RWPE1 (cell line): ENCODE measurements at places on chromosomes 5 and 9.

DNA sequence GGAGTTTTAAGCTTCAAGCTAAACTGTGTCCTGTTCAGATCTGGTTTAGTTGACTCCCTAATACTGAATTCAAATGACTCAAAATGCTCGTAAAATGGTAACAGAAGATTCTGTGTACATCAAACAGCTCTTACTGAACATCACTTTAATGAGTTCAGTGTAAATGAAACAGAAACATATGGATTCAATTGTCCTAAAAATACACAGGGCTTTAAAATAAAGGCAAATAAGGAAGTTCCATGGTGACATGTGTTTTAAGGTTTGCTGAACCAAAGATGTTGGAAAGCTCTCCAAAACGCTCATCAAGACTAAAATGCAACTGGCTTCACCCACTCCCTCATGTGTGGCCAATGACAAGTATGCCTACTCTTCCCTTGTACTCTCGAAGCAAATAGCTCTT lies 340.0 kb upstream of the PIK3R1 start:
- no peak for DNase-seq

DNA sequence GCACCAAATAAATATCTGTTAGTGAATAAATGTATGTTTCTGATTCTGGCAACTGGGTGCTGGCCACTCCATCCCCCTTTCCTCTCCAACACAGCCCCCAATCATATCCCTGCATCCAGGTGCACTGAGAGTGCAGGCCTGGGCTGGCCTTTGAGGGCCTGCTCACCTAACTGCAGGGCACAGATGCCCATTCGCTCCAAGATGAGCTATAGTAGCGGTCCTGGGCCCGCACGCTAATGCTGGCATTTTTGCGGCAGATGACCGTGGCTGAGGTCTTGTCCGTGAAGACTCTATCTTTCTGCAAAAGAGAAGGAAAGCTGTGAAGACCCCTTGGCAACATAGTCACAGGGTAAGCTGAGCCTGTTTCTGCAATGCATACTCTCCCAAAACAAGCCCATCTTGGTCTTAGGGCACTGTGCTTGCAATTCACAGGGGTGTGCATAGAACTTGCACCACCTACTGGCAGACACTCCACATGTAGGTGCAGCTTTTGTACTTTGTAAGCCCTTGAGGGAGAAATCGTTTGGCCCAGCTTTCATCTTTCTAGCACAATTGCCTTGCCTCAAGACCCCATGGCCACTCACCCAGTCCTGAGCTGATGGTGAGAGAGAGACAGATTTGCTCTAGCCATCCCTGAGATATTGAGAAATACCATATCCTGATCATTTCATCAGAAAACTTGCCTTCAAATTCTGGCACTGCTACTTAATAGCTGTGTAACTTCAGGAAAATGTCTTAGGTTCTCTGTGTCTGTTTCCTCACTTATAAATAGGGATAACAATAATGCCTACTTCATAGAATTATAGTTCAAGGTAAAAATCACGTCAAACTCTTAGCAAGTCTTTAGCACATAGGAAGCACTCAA lies 13.5 kb downstream of the IL12B start:
- peak; percentile 64 for DNase-seq

DNA sequence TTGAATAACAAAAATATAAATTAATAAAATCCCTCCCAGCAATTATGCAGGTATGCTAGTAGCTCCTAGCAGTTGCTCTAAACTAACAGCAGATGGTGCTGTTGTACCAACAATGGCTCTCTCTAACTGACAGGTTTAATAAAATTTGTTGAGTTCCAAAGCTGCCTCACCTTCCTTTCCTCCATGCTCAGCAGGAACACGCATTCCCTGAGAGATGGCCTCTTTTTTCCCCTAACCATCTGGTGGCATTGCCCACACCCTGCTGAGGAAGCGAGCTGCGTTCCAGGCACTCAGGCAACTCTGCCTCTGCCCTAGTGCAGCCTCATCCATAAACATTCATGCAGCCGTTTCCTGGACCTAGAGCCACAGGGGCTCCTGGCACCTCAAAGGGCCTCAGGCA lies 106.2 kb downstream of the KLHL3 start:
- DNase-seq, result peak; percentile 83

GRCh38 chr9:104073770-104074133 lies 20.4 kb upstream of the SMC2 start:
- no peak for DNase-seq

- no peak for DNase-seq
These were observed 23.0 kb downstream of the SEMA4D start for GRCh38 chr9:89474939-89475338.

DNA sequence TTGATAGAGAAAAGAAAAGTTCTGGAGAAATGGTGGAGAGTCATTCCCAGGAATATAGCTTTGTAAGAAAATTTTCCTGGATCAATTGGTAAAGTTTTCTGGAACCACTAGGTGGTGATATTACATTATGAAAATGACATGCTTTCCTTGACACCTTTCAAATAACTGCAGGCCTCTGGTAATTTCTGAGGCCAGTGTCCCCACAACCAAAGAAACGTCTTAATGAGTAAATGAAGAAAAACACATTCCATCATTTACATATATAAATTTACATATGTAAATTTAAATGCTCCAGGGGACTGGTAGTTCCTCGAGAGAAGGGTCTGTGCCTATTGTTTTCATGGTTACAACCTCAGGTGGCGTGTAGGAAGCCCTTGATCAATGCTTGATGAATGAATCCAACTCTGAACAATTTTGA lies 17.2 kb upstream of the RGS3 start:
- DNase-seq, result peak; percentile 84

GRCh38 chr5:143826951-143827444 lies 15.0 kb downstream of the HMHB1 start:
- DNase-seq, result peak; percentile 39

- DNase-seq, result no peak
These were observed 12.2 kb upstream of the ISL1 start for GRCh38 chr5:51371052-51371451.

DNA sequence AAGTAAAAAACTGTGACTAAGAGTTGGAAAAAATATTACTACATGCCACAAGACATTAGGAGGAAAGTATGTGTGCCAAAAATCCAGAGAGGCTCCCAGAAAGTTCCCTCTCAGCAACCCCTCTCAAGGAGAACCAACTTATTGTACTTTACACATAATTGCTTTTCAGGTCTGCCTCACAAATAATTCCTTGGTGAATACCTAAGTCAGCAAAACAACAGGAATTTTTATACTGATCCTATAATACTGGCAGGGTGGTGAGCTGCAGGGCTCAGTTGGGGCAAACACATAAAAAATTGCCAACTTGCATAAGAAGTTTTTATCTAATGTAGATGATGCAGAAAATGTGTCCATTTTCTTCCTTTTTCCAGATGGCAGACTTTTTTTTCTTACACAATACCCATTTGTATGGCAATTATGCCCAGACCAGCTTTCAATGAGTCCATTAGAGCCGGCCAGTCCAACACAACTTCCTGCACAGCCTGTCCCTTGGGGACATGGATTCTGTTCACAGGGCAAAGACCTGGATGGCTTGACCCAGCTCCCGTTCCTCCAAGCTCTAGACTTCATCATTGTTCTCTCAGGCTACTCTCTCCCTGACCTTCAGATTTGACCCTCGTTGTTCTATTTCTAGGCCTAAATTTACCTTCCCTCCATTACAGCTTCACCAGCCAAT lies 31.3 kb downstream of the MARCHF3 start:
- DNase-seq, result no peak

DNA sequence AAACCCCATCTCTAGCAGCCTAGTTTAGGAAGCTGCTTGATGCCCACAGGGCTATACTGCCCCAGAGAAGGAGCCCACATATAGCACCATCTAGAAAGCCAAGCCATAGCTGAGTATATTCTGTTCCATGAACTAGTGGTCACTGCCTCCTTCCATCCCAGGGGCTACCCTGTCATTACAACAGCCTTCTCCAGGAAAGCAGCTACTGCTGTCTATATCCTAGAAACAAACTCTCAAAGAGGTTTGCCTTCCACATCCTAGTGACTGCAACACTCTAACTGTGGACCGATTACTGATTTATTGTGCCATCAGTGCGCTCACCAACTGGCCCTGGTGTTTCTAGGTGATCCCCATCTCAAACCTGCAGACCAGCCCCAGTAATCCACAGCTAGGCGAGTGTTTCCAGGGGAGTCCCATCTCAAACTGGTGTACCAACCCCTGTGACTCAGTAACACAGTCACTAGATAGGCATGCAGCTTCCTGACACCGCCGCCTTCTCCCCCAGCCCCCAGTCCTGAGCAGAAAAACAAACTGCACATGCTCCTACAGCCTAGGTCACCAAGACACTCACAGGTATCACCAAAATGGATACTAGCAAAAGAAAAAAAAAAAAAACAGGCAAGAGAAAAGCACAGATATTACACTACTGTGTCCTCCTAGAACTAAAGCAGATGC lies 14.8 kb downstream of the SPTLC1 start:
- peak; percentile 95 for DNase-seq

DNA sequence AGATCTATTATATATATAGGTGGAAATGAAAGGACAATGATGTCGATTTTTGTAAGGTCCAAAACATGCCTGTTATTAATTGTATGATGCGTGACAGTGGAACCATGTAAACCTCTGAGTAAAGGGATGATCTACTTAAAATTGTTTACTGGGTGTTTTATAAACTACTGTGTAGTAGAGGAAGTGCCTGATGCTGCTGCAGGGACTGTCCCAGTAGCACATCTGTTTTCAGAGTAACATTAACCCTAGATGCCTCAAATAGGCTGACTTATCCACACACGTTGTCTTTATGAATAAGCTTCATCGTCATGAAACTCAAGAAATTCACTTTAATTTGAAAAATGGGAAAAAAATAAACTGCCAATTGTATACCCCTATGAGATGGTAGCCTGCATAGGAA lies 1.7 kb downstream of the CAMK4 start:
- DNase-seq, result no peak

GRCh38 chr9:131237931-131238401 lies 38.3 kb downstream of the FAM78A start:
- DNase-seq, result peak; percentile 54

GRCh38 chr9:69184266-69184665 lies 10.2 kb downstream of the TJP2 start:
- no peak for DNase-seq

DNA sequence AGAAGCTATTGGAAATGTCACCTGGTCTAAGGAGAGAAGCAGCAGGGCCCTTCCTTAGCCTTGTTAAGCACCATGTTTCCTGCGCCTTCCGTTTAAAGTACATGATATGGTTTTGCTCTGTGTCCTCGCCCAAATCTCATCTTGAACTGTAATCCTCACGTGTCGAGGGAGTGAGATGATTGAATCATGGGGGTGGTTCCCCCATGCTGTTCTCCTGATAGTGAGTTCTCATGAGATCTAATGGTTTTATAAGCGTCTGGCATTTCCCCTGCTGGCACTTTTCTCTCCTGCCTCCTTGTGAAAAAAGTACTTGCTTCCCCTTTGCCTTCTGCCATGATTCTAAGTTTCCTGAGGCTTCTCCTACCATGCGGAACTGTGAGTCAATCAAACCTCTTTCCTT lies 49.7 kb downstream of the PRDM6 start:
- no peak for DNase-seq

DNA sequence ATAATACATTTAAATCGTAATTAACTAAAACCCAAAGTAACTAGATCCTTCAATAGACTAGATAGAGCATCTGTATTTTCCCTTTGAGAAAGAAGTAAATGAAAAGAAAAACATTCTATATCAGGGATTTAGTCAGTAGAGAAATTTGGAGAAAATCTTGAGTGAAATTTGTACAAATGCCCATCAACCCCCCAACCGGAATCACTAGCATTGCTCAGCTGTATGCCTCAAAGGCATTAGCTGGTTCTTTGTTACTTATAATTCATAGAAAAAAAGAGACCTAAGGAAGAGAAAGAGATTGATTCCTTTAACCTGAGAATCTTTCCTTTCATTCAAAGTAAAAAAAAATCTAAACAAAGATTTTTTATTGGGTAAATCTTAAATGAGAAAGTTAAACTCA lies 659 bp downstream of the OMD start:
- DNase-seq, result no peak

DNA sequence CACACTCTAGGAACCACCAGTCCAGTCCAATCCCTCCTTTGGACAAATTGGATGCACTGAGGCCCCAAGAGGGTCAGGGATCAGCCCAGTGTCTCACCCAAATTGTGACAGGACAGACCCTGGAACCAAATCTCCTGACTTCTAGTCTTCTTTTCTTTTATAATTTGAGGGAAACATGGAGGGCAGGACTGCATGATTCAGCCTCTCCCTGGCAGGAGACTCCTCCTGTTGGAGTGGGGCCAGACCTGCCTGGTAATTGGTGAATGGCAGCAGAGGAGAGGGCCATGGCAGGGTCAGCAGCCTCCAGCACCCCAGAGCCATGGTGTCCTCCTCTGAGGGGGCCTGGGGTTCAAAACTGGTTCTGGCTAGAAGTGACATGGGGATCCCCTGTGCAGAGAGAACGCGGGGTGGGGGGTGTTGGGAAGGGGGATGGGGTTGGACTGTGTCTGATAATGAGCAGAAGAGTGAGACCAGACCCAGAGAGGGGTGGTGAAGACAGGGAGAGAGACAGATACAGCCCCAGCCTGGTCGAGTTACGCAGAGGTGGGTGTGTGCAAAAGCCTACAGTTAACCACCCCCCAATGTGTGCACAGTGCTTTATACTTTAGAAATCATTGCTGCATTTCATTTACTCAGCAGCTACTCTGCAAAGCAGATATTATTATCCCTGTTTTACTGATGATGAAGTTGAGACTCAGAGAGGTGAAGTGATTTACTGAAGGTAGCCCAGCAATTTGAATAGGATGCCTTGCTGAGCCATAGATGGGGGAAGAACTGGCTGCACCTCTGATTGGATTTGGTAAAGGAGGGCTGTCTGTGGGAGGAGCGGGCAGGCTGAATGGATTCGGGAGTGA lies 3.8 kb upstream of the SYNPO start:
- peak; percentile 90 for DNase-seq

GRCh38 chr5:134794082-134794481 lies 35.5 kb downstream of the DDX46 start:
- DNase-seq, result no peak

- peak; percentile 88 for DNase-seq
These were observed at the start of gene JADE2 for GRCh38 chr5:134524826-134525682. Gene JADE2, plus strand, starts transcription at chr5:134525670. Its CDS starts 10,188 bp downstream, at chr5:134535858.

DNA sequence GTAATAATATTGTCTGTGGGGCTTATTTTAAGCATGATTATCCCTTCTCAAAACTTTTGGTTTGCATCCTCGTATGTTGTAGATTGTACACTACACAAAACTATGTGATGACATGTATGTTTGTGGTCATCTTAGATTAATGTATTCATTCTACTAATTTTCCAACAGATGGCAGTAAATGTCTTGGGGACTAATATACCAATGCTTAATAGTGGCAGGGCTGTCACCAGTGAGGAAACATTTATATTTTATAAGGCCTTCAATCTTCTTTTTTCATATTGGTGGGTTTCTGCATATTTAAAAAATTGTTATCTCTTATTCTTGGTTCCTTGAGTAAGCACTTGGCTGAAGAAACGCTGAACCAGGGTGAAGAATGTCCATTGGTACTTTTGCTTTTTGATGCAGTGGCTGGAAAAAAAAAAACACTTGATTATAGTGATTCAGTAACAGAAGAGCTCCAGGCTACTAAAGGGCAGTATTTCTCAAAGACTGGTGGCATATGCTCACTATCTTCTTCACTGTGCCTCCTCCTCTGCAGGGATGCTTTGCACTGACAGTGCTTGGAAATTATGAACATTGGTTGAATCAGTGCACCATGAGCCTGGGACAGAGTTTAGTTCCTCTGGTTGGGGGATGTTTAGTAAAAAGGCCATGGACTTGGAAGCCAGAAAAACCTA lies 530.3 kb downstream of the RASEF start:
- DNase-seq, result peak; percentile 57

- no peak for DNase-seq
These were observed 13.5 kb upstream of the FREM1 start for GRCh38 chr9:14923701-14924100.

GRCh38 chr5:92402045-92402444 lies 1018.9 kb upstream of the ARRDC3 start:
- no peak for DNase-seq

- DNase-seq, result peak; percentile 17
These were observed 1045.6 kb upstream of the WWC1 start for GRCh38 chr5:167245868-167246267.
